ENCODE measurements at places on chromosomes 4 and X.

DNA sequence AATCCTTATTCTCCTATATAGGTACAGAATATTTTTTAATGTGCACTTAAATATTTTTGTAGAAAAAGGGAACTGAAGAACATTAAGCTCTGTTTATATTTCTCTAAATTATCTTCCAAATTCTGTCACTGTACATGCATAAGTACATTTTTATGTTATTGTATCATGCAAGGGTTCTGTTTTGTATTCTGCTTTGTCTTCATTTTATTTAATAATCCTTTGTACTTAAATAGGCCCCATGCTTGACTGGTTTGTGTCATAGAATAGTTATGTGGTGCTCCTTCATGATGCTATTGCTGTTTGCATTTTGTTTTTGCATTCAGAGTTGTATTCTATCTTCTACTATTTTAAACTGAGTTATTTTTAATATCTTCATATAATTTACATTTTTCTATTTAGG is 111.9 kb upstream of the EDNRA start:
- DNase-seq = no peak

GRCh38 chr4:172546782-172547181 is 621.8 kb upstream of the GALNT7 start:
- no peak for DNase-seq

DNA sequence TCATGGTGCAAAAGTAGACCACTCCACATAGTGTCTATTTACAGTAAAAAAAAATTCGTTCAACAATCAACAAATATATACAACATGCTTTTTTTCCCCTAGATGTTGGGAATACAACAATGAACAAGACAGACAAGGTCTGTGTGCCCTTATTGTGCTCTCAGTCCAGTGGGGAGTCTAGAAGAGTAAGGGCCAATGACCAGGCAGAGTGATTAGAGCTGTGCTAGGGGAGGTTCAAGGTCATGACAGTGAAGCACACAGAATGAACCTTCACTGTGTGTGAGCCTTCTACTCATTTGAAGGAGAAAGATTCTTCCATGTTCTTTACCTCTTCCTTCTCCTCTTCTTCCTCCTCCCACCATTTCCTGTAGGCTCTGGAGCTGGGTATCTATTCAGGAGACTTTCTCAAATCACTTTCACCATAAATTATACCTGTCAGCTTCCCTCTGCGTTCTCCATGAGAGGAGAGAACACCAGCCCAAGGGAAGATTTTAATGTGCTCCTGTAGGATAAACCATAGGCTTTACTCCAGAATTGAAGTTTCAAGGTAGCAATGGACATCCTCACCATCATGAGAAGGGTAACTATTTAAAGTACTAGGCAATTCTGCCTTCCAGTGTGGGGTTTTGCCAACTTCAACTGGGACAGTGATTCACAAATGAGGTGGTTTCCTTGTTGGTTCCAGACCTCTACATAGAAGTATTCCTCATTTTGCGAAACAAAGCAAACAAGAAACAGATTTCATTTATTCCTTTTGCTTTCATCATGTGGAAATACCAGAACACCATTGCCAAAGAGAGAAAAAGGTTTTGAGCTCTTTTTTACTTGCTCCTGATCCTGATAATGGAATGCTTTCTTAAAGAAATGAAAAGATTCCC is 246.9 kb upstream of the GPC4 start:
- no peak for DNase-seq

DNA sequence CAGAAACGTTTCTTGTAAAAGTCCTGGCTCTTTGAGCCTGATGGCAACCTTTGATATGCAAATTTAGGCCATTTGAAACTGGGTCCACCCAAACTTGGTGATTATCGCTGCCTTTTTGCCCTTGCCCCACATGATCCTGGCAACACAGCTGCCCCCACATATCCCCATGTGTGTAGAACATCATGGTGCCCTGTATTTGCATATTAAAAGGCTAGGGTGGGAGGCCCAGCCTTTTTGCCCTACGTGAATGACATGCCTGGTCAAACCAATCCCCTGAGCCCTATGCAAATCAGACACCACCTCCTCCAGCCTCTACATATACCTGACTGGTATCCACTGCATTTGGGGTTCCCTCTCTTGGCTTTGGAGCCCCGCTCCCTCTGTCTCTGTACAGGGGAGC is 202.4 kb downstream of the MAB21L2 start:
- DNase-seq = no peak
